ENCODE measurements at places on chromosomes 4 and X.

DNA sequence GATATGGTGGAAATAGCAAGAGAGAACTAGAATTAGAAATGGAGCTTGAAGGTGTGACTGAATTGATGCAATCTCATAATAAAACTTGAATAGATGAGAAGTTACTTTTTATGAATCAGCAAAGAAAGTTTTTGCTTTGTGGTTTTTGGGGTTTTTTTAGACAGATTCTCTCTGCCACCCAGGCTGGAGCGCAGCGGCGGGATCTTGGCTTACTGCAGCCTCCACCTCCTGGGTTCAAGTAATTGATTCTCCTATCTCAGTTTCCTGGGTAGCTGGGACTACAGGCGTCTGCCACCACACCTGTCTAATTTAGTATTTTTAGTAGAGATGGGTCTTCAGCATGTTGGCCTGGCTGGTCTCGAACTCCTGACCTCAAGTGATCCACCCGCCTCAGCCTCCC lies 23.7 kb upstream of the NEIL3 start:
- no peak for DNase-seq

- no peak for DNase-seq
Measured at GRCh38 chr4:28010577-28011240, 1150.1 kb downstream of the STIM2 start.

GRCh38 chr4:2745981-2746806 lies 9.9 kb downstream of the TNIP2 start:
- no peak for DNase-seq

GRCh38 chr4:14165222-14165920 lies 537.8 kb upstream of the BOD1L1 start:
- DNase-seq: no peak

DNA sequence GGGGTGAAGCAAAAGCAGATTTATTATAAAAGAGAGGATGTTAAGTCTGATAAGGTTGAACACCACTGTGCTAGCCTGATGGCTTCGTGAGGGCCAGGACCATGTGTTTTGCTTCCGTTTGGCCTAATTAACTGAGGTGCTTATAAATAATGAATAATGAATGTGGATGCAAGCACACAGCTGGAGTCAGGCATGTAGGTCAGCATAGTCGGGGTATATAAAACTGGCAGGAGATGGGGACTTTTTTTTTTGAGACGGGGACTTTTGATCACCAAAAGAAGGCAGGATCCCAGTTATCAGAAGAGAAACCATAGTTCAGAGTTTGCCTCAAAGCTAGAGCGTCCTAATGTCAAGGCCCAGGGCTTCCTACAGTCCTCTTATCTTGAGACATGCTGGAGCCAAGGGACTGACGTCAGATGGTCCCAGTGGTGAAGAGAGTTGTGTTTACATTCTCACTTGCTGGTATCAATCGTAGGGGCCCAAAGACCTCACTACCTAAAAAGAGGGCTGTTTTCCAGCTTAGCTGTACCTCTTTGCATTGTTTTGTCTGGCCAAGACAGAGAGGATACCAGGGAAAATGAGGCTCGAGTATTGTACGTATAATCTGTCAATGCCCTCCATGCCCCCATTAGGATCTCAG lies 50.4 kb downstream of the RTL9 start:
- DNase-seq: no peak

DNA sequence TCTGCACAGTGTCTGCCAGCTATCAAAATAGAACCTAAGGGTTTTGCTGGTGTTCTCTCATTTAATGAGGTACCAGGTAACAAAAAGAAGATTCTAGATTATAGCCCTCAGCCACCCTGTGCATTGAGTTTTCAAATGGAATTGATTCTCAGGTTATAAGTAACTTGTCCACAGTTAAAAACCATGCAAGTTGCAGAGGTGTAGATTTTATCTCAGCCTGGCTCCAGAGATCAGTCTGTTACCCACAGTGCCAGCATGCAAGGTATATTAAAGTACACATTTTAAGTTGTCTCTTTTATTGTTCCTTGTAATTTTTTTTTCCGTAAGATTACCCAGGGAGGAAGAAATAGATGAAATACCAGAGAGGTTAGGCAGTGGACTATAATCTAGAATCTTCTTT lies 59.7 kb downstream of the RAPGEF2 start:
- no peak for DNase-seq

DNA sequence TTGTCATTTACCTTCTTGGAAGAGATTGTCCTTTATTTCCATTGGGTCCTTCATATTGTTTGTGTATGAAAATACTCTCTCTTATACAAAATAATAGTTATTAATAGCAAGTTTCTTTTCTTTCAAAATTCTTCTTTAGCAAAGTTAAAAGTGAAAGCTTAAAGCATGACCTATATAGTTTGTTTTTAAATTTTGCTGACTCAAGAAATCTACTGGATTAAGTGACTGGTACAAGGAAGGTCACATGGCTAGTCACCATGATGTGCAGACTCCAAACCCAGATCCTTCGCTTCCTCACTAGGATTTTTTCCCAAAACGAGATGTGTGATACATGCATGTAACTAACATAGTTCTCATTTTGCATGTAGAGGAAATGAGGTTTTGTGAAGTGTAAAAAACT lies 322.7 kb downstream of the FRMPD4 start:
- DNase-seq: no peak

DNA sequence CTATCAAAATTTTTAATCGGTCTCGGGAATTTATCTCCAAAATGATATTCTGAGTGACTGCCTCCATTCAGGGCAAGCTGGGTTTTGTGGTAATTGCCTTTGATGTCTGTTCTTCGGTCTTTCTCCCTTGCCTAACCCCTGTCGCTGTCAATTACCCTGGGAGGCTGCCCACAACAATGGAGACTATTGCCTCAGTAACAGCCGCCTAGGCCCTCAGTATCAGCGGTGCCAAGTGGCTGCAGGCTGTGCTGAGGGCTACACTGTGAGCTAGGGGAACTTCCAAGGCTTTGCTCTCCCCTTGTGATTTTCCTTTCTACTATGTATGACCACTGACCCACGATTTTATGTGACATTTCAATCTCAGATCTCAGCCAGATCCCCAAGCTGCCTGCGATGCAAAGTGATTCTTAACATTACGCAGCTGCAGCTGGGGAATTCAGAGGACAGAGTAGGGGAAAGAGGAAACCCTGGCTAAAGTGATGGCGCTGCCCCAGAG lies 36.3 kb upstream of the REST start:
- DNase-seq: no peak

Data from NCI-H1048 (cell line).